ENCODE measurements at places on chromosomes 7 and 10.

DNA sequence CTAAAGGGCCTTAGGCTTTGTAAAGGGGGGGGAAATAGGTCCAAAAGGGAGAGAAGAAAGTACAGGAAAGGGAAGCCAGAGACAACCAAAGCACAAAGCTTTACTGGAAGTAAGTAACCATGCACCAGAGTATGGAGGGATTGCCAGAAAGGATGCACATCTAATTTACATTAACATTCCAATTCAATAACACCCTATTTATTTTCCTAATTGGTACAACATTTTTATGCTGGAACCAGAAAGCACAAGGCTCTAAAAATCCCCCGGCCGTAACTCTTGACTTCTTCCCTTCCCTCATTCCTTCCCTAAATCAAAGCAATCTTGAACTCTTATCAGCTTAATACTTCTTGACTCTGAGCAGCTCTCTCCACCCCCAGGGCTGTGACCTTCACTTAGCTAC is 400.0 kb upstream of the CELF2 start:
- no peak for DNase-seq

DNA sequence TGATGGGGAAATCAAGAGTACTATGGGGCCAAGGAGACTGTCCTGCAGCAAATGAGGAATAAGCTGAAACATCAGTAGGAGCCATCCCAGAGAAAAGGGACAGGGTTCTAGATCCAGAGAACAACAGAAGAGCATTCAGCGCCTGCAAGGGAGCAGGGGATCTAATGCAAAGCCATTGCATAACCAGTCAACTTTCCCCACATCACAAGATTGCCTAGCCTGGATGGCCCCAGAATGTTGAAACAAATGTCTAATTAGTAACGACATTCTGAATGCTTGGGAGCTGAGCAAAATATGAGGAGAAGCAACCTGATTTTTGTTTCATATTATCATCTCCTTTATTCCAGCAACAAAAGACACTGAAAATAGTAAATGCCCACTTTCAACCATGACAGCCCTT is 2.7 kb upstream of the MPP7 start:
- DNase-seq, result no peak

DNA sequence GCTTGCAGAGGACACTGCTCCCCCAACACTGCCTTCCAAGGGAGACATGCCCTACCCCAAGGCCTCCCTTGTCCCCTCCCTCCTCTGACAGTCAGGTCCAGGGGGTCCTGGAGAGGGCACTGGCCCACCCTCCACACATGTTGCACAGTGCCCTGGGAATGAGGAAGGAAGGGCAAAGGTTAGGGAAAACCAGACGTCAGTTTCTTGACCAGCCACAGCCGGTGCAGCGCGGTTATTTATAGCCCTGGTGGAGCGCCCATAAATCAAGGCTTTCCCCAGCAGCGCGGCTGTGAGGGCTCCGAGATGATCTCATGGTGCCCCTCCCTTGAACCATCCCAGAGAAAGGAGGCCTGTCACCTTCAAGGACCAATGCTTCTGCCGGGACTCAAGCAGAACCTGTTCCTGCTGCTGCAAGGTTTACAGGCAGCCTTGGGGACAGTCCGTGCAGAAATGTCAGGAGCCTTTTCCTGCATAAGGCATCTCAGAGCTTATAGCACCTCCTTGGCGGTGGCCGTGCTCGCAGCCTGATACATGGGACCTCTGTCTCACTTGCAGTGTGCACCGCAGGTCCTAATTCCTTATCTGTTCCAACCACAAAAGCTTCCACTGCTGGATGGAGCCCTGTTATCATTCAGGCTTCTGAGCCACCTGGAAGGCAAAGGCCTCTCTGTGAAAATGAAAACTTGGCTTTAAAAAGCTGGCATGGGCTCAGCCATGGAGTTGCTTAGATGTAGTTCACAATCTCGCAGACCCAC is 127.3 kb downstream of the LHPP start:
- DNase-seq, result no peak

DNA sequence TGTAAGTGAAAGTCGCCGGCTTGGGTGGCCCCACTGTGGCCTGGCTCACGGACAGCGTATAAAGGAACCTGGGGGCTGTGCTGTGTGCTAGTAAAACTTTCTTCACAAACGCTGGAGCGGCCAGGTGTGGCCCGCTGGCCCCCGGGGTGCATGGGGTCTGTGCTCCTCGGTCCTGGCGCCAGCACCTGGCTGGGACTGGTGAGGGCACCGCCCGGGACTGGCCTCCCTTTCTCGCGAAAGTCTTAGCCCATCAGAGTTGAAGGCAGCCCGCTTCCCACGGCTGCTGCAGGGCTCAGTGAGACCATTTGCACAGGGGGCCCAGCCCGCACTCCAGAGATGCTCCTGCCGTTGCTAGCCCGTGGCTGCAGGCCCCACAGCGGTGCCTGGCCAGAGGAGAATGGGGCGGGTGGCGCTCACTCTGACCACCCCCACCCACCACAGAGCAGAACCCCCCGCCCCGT is 5.8 kb downstream of the PWWP2B start:
- DNase-seq, result no peak

DNA sequence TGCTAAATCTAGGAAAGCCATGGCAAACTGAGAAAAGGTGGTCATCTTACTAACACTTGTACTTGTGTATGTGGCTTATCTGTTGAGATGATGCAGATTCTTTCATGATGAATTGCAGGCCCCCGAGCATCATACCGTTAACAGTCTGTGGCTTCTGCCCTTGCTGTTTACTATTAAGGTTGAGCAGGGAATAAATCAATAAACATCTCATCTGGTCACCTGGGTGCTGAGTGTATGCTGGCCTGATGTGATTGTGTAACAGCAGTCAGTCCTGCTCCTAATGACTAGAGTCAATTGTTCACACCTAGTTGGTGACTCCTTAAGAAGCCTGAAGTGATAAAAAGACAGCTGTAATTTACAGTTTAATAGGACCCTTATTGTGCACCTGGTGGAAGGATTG is 8.3 kb upstream of the GNAT3 start:
- DNase-seq, result no peak

- DNase-seq, result no peak
Observed at GRCh38 chr7:54339073-54339472, 203.1 kb upstream of the VSTM2A start.

- DNase-seq, result no peak
Observed at GRCh38 chr10:124168991-124169802, 75.8 kb upstream of the CHST15 start.

DNA sequence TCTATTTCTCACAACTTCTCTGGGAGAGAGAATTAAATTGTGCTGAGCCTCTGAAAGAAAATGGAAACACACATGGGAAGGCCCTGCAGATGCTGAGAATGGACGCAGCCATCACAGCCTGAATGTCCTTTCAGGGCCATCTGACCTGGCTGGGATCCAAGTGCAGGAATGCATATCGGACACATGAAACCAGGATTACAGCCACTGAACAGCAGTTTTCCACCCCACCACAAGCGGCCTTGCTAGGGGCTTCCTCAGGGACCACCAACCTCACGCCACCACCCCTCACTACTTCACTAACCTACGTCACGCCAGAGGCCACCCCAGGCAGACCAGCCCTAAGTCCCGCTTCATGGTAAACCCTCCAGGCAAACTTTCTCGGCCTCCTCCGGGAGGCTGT is 103.3 kb downstream of the DIP2C start:
- DNase-seq, result no peak

DNA sequence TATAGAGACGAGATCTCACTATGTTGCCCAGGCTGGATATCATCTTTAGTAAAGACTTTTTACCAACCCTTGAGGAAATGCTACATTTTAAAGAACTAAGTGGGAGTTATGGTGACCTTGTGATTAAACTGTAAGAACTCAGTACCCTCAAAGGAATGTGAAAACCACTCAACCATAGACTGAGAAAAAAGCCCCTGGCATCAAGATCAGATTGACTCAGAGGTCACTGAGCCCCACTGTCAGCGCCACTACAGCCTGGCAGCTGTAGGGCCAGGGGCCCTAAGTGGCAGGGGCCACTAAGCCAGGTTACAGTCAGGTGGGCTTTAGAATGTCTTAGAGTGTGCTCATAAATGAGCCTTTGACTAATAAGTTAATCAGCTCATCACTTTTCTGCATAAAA is 55.9 kb downstream of the APBB1IP start:
- no peak for DNase-seq

DNA sequence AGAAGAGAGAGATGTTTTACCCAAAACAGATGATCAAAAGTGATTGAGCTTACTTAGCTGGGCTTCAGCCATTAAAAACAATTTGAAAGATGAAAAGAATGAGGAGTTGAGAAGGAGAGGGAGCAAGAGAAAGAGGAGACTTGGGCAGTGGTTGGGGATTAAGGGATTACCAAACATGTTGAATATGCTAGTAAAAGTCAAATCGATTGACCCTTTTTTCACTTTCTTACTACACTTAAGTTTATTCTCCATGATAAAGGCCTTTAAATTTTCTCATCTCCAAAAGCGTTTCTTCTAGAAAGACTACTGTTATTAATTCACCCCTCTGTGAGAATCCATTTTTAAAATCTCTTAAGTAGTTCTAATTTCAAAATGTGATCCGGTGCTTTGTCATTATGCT is 1254.0 kb upstream of the PHF14 start:
- no peak for DNase-seq

- no peak for DNase-seq
Observed at GRCh38 chr10:67519434-67519833, 176.6 kb downstream of the CTNNA3 start.

DNA sequence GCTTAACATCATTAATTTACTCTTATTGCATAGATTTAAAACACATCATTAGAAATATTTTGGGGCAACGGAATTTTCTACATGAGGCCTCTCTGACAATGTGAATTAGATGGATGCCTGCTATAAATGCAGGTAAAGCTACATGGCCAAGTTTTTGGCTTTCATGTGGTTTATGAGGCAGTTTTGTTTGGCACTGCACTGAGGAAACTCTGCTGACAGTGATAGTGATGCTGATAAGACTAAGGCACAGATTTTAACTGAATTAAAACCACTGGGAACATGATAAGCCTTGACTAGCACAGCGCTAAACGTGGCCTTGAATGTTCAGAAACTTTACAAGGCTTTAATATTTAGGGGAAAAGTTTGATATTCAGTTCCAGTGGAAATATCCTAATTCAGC is 114.3 kb upstream of the NOBOX start:
- no peak for DNase-seq

DNA sequence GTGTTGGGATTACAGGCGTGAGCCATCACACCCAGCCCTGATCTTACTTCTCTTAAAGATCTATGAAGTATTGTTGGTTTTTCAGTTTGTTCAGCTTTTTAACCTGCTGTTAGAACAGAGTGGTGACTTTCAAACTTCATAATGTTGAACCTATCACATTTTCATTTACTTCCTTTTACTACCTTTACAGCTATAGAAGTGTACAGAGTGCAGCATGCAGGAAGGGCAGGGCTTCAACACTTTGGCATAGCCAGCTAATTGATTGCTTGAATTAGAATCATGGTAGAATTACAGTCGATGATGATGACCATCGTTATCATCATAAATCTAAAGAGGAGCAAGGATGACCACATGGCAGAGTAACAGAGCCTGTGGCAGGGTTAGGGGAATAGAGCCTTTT is 55.5 kb downstream of the AOAH start:
- DNase-seq, result no peak

DNA sequence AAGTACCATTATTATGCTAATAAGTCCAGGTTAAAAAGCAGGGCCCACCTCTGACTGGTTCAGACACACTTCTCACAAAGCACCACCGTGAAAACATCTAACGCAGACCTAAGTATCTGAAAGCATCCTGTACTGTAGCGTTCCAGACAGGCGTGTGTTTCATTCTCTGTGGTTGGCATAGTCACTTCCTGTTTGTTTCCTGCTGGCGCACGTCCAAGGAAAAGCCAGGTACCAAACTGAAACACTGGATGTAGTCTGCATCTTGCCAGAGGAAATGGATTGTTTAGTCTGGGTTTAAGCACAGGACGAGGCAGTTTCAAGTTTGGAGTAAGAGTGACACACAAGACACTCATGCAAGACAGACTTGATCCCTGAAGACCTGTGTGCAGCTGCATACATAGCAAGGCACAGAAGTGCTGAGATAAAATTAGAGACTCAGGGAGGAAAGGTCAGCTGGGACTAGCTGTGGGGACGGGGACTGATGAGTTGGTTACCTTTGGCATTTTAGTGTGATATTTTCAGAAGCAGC is 23.3 kb downstream of the BPGM start:
- peak; percentile 20 for DNase-seq

DNA sequence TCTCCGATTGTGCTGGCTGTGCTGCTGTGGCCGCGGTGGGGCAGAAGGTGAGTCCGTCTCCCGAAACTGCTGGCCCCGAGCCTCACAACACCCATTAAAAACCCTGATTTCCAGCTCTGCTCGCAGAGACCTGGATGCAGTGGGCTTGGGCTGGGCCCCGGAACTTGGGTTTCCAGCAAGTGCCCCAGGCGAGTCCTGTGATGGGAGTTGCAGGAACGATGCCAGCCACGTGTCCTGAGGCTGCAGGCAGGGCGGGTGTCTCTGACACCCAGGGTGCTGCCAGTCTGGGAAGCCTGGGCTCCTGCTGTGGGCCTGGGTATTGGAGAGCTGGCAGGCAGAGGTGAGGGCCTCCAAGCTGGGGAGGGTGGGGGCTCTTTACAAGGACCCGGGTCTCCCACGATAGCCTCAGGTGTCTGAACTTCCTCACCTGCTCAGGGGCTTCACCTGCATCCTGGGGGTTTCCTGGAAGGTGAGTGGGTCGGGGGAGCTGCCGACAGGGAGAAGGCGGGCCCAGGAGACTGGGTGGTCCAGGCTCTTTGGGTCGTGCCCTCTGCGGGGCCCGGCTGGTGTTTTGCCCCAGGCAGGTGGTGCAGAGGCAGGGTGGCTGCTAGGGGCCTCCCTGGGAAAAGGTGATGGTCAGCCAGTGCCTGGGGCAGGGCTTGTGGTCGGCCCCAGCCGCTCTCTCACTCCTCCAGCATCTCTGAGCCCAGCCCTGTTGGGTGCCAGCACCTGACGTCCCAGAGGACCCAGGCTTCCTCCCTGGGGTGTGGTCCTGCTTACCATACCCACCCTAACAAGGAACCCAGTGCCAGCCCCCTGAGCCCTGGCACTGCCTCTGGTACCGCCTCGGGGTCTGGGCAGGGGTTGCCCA is 180.3 kb downstream of the DNAJB6 start:
- no peak for DNase-seq

DNA sequence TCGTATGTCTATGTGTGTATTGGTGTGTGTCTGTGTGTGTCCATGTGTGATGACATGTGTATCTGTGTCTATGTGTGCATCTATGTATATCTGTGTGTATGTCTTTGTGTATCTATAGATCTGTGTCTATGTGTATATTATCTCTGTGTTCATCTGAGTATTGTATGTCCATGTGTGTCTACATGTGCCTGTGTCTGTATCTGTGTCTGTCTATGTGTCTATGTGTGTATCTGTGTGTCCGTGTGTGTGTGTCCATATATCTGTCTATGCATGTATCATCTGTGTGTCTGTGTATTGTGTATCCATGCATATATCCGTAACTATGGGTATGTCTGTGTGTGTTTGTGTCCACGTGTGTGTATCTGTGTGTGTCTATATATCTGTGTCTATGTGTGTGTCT is 2.7 kb upstream of the FAM20C start:
- no peak for DNase-seq

- no peak for DNase-seq
Observed at GRCh38 chr10:99330347-99330924, 1.3 kb downstream of the CNNM1 start.

GRCh38 chr10:314871-315270 is 179.6 kb downstream of the ZMYND11 start:
- DNase-seq, result no peak
